ENCODE measurements at places on chromosomes 4 and X.
A peak's percentile ranks its signal among the peaks of the same experiment; 100 is the strongest.

DNA sequence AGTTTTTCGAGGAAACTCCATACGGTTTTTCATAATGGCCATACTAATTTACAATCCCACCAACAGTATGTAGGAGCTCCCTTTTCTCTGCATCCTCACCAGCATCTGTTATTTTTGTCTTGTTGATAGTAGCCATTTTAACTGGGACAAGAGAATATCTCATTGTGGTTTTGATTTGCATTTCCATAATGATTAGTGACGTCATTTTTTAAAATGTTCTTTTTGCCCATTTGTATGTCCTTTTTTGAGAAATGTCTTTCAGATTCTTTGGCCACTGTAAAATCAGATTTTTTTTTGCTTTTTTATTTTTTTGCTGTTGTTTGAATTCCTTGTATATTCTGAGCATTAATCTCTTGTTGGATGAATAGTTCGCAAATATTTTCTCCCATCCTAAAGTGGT lies 243.9 kb downstream of the TRIML1 start:
- DNase-seq = no peak

GRCh38 chrX:63128509-63128908 lies 222.6 kb downstream of the SPIN4 start:
- no peak for DNase-seq

DNA sequence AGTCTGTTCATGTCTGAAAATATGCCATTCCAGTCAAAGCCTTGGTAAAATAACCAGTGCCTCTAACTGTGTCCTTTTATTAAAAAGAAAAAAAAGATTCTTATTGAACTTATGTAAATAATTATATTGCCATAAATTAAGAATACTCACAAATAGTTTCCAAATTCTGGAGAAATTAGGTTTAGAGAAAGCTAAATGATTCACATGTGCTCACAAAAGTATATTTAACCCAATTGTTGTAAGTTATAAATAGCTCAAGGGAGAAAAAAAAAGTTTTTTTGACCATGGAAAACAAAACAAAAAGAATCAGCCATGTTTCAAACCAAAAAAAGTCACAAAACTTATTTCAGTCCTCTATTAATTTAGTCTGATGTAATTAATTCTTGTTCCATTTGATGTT lies 25.3 kb upstream of the HERC6 start:
- DNase-seq = no peak

DNA sequence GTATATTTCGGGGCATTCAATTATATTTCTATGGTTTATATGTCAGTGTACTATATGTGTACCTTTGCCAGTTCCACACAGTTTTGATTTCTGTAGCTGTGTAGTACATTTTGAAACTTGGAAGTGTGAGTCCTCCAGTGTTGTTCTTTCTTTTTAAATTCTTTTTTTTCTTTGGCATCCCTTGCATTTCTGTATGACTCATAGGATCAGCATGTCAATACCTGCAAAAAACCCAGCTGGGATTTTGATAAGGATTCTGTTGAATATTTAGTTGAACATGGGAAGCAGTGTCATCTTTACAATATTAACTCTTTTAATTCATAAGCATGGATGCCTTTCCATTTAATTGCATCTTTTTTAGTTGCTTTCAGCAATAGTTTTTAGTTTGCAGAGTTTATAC lies 100.0 kb downstream of the SH3BGRL start:
- no peak for DNase-seq

- no peak for DNase-seq
Measured at GRCh38 chr4:124455671-124456070, 256.9 kb downstream of the ANKRD50 start.

GRCh38 chr4:69776696-69777095 lies 16.3 kb upstream of the SULT1B1 start:
- no peak for DNase-seq

- DNase-seq = no peak
Measured at GRCh38 chrX:36414056-36414455, 494.5 kb downstream of the CFAP47 start.

DNA sequence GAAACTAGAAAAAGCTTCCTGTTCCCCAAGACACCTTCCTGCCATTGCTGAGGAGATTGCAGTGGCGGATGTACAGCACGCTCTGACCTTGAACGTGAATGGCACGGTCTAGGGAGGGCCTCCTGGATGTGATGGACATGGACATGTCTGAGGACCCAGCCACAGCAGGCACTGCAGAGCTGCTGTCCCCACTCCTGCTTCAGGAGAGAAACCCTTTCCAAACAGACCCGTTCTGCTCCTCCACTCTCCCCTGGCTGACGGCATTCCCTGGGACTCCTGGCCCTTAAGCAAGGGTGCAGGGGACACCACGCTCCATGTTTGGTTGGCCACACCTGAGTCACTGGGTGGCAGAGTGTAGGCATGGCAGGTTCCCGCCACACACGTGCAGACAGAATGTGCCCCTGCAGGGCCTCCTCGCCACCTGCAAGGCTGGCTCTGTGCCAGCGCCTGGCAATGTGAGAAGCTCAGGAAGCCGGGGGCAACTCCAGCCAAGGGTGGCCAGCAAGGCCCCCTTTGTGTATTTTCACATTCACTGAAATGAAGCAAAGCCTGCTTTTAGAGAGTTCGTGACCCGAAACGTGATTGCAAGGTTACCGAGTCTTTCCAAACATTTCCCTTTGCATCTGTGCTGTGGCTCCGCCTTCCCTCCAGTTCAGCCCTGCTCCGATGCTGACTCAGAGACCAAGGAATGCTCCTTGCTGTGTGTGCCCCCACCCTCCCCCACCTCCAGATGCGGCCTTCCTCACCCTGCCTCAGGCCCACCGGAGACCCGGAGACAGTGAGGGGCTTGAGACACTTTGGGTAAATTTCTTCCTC lies 46.1 kb downstream of the HTRA3 start:
- no peak for DNase-seq

DNA sequence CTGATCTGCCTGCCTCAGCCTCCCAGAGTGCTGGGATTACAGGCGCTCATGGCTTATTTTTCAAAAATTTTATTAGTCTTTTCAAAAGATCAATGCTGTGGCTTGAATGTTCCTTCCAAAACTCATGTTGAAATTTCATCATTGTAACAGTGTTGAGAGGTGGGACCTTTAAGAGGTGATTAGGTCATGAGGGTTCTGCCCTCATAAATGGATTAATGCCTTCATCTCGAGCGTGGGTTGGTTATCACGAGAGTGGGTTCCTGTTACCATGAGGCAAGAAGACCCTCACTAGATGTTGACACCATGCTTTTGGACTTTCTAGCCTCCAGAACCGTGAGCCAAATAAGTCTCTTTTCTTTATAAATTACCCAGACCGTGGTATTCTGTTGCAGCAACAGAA lies 30.3 kb downstream of the EIF2S3 start:
- DNase-seq = no peak

DNA sequence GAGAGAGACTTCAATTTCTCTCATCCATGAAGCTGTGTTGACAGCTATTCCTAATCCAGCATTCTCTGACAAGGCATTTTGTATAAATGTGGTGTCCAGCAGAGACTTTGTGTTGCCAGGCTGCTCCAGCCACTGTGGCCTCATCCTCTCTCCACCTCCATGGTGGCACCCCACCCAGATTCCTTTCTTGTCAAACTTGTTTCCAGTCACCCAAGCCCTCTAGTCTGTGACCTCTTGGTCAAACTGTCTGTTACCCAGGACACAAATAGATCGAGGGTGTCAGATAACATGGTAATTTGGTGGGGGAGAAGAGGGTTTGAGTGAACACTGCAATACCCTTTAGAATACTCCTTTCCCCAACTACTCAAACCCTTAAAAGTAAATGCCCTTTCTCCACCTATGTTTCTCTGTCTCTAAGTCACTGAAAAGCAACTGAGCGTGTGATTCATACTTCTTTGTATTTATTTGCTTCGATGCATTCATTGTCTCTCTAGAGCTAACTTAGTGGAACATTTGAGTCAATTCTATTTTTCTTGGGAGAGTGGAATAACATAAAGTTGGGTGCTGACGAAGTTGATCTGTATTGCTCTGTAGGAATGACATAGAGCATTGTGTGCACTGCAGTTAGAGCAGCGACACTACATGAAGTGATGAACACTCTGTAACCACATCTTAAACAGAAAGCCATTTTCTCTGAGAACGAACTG lies 13.7 kb downstream of the PITX2 start:
- DNase-seq = no peak

DNA sequence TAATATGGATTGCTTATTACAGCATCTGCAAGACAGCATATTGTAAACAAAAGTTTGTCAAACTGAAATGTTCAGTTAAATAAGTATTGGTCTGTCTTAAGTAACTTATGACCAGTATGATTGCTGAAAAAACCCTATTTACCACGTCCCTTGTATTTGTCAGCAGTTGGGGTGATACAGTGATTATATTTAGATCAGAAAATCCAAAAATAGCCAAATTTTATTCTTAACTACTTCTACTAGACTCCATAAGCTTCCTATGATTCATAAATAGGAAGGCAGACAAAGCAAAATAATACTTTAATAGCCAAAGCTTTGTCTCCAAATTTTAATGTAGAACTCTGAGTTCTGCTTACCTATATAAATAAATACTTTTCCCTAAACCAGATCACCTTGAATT lies 45.3 kb downstream of the TBCK start:
- DNase-seq = no peak

- DNase-seq = no peak
Measured at GRCh38 chr4:123892368-123892976, 495.9 kb downstream of the SPRY1 start.

GRCh38 chrX:40268188-40268520 lies 170.4 kb upstream of the BCOR start:
- DNase-seq = no peak

- DNase-seq = no peak
Measured at GRCh38 chrX:48761674-48762471, at the start of gene GLOD5. Gene GLOD5 (plus strand): TSS chrX:48761747. CDS start chrX:48761791, 44 bp downstream.

DNA sequence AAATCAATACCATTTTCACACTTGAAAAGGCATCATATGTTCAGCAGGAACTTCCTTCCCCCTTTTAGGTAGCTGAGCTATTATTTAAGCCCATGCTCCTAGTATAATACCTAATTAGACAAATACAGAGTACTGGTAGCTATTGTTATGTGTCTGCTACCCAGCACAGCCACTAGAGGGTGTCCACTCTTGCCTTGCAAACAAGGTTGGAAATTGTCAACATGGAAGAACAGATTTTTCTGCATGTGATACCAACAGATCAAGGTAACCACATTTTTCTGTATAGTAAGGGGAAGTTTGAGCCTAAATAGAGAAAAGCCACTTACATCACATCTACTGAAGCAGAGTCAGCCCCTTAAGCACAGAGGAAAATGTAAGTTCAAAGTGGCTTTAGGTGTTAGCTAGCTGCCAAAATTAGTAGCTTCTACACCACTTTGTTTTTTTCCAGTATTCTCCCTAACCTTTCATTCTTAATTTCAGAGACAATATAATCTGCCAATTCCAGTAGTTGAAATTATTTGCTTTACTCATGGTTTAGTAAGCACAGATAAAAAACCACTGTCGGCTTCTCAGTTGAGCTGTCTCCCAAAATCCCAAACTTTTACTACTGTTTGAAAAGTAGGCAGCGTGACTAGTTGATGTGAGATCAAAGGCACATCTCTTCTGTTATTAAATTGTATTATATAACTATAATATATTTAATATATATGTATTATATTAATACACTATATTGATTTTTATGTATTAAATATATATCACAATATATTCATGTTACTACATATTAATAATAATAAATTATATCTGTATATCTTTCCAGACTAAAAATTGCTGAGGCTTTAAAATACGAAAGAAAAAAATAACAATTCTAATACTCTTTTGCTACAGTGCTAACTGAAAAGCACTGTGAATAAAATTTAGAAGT lies 38.2 kb downstream of the EDNRA start:
- peak; percentile 46 for DNase-seq

- DNase-seq = no peak
Measured at GRCh38 chrX:74242050-74242449, 61.9 kb upstream of the ZCCHC13 start.

- no peak for DNase-seq
Measured at GRCh38 chr4:65924843-65925242, 254.6 kb upstream of the EPHA5 start.

DNA sequence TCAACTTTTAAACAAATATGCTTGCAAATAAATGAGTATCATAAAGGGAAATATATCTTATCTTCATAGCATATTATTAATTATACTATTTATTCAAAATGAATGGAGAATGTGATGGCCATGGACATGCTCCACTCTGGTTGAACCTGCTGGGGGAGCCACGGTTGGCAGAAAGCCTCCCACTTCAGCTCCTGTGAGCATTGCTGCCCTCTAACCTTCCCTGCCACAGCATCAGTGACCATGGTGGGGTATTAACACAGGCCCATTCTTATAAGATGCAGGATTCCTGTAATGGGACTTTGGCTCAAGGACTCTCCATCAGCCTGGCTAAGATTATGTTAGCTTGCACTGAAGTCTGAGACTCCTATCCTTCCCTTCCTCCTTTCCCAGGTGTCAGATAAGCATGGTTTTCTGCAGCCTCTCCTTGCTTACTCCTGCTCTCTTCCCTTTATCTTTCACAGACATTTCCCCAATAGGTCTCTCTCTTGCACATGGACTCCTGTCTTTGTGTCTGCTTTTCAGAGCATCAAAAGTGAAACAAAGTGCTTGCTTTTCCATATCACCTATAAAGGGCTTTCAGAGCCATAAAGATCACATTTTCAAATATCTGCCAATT lies 4.9 kb upstream of the ABRAXAS1 start:
- no peak for DNase-seq

- DNase-seq = no peak
Measured at GRCh38 chrX:14440106-14440505, 89.2 kb upstream of the GLRA2 start.

GRCh38 chr4:5773271-5773555 lies 62.2 kb downstream of the EVC start:
- DNase-seq = no peak

DNA sequence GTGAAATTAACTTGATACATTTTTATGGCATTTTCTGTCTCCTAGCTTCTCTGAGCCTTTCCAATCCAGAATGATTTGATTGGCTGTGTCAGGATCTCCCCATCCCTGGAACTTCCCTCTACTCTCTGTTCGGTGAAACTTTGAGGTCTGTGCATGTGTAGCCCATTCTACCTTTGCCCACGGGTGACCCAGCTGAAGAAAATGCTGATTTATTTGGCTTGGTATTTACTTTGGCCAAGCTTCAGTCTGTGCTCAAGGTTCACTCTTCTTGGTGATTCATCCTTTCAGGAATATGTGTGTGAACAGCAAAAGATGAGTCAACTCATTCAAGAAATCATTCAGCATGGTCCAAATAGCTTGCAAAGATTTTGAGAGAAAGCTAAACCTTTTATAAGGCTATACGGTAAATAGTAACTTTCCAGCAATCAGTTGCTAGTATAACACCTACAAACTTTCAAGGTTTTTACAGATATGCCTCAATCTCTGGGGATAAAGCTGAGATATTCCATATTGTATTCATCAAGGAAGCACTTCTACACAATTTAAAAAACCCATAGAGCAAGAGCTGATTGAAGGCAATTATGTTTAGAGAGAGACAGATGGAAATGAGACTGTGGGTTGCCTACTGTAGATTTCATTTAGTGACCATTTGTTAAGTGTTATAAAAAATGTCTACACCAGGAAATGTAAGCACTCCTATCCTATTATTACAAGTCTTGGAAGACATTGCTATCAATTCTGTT lies 233.9 kb upstream of the CXXC4 start:
- no peak for DNase-seq
